Suprapubic skin (tissue), 4 donors: ENCODE measurements at places on chromosomes 1 and 21. TPM values are rescaled to one million over a fixed set of nuclear protein-coding genes. Genes with fewer than 3 reads are reported as not detected.
A peak's percentile ranks its signal among the peaks of the same experiment; 100 is the strongest.

DNA sequence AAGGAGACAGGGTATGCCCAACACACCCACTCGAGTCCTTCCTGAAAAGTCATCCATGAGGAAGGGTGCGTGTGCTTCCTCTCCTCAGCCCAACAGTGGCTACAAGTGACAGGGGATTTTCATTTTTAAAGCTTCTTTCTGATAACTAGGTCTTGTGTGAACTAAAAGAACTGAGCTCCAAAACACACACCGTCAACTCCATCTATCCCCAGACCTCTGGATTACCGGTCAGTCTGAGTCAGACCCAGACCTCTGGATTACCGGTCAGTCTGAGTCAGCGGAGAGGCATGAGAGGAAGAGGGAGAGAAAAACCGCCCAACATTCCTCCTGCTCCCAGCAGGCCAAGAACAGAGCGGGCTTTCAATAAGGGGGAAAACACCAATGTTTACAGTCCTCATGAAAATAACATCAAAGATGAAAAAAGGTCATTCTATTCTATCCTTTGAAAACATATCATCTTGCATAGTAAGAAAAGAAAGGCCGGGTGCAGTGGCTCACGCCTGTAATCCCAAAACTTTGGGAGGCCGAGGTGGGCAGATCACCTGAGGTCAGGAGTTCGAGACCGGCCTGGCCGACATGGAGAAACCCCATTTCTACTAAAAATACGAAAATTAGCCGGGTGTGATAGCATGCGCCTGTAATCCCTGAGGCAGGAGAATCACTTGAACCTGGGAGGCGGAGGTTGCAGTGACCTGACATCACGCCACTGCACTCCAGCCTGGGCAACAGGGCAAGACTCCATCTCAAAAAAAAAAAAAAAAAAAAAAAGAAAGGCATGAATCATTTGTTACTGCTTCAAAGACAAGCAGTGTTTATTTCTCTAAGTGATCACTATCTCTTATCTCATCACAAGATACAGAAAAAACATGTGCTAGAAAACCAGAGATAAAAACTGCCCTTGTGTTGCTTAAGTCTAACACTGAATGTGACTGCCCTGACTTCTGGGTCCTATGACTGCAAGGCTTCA lies 3.4 kb downstream of the PTTG1IP start:
- H3K4me3 ChIP-seq = no peak overlapping the region
- H3K27ac ChIP-seq = peak overlapping the region; percentile 92
- no peaks in the 10 kb centered on the region for H3K27me3 ChIP-seq
- peaks cover 79% of the 10 kb centered on the region for H3K4me1 ChIP-seq
- DNase-seq = peak; percentile 72

DNA sequence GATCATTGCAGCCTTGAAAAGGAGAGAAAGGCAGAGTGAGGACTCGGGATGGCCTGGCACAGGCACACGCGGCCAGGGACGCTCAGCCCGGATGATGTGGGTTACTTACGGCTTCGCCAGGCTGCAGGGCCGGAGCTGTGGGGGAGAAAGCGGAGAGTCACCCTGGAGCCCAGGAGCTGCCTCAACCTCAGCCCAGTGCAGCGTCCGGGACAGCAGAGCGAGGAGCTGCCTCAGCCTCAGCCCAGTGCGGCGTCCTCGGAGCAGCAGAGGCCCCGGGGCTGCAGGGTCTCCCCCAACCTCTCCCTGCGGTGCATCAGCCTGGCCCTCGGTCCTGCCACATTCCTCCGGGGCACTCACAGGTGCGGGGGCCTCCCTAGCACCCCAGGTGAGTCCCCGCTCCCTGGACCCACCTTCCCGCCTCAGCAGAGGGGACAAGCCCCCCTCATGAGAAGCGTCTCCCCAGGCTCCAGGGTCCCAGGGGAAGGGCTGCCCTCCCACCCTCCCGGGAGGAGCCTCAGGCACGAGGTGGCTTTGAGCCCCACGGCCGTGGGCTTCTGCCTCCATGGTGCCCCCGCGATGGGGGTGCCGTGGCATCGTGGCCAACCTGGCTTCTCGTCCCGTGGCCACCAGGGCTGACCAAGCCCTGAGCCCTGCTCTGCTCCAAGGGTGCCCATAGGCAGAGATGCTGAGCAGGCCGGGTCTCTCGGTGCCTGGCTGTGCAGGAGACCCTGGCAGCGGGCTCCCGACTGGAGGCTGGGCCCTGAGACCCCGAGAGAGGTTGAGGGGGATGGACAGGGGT lies 10.5 kb upstream of the RNF223 start:
- DNase-seq = no peak
- peaks cover 24% of the 10 kb centered on the region for H3K36me3 ChIP-seq
- peaks cover 5% of the 10 kb centered on the region for H3K27me3 ChIP-seq
- H3K4me1 ChIP-seq = peaks cover 9% of the 10 kb centered on the region

DNA sequence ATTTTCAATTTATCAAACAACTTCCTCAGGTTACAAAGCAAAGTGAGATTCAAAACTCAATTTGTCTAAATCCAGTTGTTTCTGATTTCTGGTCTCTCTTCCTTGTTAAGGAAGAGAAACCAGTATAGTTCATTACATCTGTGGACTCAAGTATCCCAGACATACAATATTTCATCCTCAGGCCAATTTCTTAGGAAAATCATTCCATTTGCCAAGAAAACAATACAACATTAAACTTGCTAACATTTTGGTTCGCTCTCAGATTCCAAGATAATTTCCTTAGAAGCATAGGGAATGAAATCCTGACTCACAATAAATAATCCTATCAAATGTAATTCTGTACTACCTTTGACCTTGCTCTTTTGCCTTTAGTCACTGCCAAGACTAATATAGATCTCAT lies 11.2 kb upstream of the TTLL7 start:
- no peaks in the 10 kb centered on the region for H3K4me1 ChIP-seq
- H3K4me3 ChIP-seq = no peak overlapping the region
- no peaks in the 10 kb centered on the region for H3K36me3 ChIP-seq
- no peak overlapping the region for H3K27ac ChIP-seq

DNA sequence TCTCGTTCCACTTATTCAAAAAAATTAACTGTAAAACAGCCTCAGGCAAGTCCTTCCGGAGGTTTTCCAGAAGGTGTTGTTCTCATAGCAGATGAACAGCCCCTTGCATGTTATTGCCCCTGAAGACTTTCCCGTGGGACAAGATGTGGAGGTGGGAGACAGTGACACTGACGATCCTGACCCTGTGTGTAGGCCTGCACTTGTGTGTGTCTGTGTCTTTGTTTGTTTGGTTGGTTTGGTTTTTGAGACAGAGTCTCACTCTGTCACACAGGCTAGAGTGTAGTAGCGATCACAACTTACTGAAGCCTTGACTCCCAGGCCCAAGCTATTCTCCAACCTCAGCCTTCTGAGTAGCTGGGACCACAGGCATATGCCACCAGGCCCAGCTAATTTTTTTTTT lies 12.6 kb downstream of the ETV3L start:
- no peak overlapping the region for H3K27ac ChIP-seq
- no peak for DNase-seq
- H3K36me3 ChIP-seq = no peaks in the 10 kb centered on the region
- no peak overlapping the region for H3K4me3 ChIP-seq
- no peaks in the 10 kb centered on the region for H3K27me3 ChIP-seq

- DNase-seq = no peak
- no peaks in the 10 kb centered on the region for H3K36me3 ChIP-seq
- no peaks in the 10 kb centered on the region for H3K27me3 ChIP-seq
Observed at GRCh38 chr1:94068999-94069918, 51.7 kb downstream of the ABCA4 start.

The XCL1 gene
- total RNA-seq = not detected
